ENCODE measurements at places on chromosomes 12 and 14.

DNA sequence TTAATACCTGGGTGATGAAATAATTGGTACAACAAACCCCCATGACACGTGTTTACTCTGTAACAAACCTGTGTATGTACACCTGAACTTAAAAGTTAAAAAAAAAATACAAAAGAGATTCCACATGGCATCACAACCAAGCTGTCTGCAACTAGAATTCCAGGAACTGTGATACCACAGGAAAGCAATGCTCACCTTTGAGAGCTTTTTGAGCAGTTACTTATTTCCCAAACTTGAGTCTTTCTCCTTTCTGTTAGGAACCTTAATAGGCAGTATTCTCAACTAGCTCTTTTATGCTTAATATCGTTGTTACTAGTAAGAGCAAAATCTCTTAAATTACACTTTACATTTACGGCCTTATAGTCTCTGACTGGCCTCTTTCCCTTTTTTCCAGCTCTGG is 15.2 kb downstream of the PTHLH start:
- DNase-seq: no peak

DNA sequence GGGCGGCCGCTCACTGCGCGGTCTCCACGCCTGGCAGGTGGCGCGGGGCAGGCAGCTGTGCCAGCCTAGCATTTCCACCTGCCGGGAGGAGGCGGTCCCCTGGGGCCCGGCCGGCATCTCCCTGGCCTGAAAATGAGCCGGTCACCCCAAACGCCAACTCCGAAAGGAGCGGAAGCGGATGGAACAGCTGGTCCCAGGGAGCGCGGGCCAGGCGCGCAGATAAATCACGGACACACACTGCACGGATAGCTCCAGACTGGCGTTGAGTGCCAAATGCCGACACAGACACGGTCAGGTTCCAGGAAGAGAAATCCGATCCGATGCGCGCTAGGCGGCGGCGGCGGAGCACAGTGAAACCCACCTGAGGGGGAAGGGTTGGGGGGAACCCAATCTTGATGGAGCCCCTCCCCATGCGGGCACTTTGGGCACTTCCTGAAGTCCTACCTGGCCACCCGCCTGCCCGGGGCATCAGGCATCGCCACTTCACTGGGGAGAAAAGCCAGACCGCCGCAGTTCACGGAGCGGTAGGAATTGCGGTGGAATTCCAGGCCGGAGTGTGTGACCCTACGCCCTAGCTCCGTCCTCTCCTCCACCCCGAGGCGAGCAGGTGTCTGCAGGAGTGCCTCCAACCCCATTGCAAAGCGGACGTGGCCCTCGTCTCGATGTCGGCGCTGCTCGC is 624 bp upstream of the PLEKHD1 start:
- DNase-seq: peak; percentile 56

- DNase-seq: no peak
Measured at GRCh38 chr12:100445081-100445481, 28.6 kb upstream of the NR1H4 start.

DNA sequence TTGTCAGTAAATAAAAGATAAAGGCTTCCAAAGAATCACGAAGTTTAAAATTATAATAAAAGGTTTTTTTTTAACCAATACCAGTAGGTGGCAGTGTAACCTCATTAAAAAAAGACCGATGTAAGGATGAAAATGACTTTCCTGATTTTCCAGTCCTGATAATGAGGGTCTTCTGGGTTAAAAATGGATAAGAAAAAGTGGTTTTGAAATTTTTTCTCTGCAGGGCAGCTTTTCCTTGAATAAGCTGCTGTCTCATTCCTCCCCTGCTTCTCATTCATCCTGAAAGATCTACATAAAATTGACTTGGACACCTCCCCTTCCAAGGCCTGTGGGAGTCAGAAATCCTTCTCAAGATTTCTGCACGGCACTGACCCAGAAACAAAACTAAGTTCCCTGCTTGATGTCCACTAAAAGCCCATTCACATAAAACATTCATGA is 58.9 kb upstream of the FBXO33 start:
- peak; percentile 13 for DNase-seq

DNA sequence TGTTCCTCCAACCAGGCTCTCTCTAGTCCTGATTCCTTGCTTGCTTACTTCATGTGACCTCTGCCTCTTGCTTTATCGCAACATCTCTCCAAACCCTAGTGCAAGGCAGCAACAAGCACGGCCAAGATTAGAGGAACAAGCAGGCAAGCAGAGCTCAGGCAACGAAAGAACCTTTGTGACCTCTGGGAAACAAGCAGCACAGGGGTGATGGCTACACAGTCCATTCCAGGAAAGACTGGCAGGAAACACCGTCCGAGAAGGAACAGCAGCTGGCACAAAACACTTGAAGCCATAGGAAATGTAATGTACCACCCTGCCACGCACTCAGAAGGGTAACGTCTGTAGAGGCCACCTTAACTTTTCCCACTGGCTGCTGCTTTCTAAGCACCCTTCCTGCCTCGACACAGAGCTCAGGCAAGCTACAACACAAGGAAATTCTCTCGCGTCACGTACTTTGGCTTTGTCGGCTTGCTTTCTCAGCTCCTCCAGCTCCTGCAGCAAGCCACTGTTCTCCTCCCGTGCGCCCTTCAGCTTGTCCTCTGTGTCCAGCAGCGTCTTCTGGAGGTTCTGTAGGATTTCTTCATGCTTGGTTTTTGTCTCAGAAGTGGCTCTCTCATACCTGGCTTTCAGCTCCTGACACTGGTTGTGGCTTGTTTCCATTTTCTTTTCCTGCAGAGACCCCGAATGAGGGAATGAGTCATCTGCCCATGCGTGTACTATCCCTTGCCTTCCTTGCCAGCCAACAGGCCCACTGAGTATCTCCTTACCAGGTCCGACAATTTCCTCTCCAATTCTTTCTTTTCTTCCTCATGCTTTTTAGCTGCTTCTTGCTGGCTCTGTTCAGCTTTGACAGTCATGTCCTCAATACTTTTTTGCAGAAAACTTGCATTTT is 61.4 kb upstream of the VPS33A start:
- DNase-seq: no peak

- DNase-seq: no peak
Measured at GRCh38 chr12:20044846-20045245, 323.5 kb upstream of the PDE3A start.

GRCh38 chr12:20232931-20233675 is 135.2 kb upstream of the PDE3A start:
- no peak for DNase-seq

DNA sequence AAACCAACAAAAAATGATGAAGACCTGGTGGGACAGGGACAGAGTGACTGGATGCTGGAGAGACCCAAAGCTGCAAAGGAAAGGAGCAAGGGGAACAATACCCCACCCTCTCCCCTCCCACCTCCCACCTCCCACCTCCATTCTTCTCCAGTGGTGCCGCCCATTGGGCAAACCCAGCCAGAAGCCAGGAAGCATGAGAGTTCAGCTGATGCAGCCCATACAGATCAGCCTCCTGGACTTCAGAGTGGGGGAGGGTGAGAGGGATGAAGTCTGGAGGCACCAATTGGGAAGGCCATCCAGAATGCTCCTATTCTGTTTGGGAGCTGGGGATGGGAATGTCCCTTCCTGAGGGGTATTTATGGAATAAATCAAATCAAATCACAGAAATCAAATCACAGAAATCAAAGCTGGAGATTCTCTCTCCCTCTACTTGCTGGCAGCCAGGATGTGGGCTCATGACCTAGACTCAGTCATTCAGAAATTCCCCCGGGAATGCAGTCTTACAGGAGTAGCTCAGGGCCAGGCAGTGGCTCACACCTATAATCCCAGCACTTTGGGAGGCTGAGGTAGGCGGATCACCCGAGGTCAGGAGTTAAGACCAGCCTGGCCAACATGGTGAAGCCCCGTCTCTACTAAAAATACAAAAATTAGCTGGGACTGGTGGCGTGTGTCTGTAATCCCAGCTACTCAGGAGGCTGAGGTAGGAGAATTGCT is 31.1 kb downstream of the IRF2BPL start:
- DNase-seq: no peak

DNA sequence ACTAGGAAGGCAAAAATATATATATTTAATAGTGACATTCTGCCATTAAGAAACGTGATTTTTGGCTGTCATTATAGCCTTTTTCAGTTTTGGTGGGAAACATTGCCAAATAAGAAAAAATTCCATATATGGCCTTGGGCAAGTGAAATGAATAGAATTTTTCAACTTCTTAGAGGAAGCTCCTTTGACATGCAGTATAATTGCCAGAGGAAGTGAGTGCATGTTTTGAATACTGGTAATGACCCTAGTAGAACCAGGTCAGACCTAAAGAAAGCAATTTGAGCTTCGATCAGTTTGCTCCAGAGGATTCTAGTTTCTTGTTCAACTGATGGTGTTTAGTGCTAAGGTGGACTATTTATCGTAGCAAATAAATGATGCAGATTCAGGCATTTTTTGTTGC is 26.2 kb upstream of the TRIM9 start:
- no peak for DNase-seq

DNA sequence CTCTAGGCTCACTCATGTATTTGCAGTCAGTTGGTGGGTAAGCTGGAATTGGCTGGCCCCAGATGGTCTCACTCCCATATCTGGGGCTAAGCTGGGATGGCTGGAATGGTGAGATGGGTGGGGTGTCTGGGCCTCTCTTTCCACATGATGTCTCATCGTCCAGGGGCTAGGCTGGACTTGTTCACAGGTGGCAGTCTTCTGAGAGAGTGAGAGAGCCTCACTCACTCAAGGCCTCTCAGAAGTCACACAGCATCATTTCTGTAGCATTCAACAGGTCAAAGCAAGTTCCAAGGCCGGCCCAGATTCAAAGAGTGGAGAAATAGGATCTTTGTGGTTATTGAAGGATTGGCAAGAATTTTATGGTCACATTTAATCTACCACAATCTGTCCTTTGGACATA is 102.7 kb downstream of the UNC79 start:
- no peak for DNase-seq

- no peak for DNase-seq
Measured at GRCh38 chr12:46158501-46158900, 110.3 kb downstream of the SLC38A1 start.

DNA sequence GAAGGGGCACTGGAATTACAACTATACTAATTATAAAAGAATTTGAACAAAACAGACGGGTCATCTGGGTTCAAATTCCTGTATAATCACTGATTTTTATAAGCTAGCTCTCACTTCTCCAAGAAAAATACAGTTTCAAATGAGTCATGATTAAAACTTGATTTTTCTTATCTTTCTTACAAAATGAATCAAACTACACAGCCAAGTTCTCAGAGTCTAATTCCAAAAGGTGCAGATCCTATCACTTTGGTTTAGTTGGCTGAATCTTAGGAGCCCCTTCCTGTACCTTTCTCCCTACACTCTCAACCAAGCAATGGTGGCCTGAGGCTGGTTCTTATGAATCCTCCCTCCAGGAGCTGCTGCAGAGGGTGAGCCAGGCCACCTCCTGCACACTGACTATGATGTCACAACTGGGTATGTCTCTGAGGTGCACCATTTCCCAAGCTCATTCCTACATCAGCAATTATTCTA is 43.8 kb upstream of the BMP4 start:
- no peak for DNase-seq

GRCh38 chr14:78595797-78596196 is 425.6 kb downstream of the NRXN3 start:
- DNase-seq: no peak

GRCh38 chr14:75430116-75430515 is 2.3 kb downstream of the JDP2 start:
- DNase-seq: no peak

DNA sequence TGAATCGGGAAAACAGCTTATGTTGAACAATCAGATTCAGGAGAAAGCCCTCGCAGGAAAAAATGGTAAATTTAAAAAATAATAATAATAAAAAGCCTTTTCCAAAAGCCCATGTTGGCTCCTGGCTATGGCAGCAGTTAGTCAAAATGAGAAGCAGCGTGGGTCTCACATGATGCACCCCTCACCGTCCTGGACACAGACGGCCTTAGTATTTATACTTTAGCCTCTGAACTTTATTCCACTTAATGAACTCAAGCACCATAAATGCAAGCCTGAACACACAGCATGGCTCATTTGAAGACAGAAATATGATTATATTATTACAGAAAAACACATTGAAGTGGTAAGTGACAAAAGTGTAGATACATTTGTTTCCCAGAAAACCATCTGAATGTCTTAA is 160.9 kb downstream of the RIMBP2 start:
- no peak for DNase-seq

DNA sequence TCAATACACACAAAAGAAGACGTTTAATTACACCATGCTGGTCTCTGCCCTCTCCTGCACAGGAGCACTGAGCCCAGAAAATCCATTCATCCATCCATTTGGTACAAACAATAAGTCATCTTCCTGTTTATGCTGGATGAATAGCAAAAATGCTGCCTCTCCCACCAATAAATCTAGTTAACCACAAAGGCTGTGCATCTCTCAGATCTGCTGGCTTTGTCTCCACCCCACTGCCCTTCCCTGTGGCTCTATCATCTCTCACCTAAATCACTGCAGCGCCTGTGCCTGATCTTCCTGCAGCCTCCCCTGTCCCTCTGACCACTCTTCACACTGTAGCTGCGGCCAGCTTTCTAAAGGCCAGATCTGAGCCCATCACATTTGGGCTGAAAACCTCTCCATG is 72.9 kb upstream of the DDX11 start:
- DNase-seq: peak; percentile 52

GRCh38 chr14:35573911-35574310 is 39.9 kb downstream of the INSM2 start:
- DNase-seq: no peak

- no peak for DNase-seq
Measured at GRCh38 chr12:83199069-83199468, 512.4 kb downstream of the TMTC2 start.

DNA sequence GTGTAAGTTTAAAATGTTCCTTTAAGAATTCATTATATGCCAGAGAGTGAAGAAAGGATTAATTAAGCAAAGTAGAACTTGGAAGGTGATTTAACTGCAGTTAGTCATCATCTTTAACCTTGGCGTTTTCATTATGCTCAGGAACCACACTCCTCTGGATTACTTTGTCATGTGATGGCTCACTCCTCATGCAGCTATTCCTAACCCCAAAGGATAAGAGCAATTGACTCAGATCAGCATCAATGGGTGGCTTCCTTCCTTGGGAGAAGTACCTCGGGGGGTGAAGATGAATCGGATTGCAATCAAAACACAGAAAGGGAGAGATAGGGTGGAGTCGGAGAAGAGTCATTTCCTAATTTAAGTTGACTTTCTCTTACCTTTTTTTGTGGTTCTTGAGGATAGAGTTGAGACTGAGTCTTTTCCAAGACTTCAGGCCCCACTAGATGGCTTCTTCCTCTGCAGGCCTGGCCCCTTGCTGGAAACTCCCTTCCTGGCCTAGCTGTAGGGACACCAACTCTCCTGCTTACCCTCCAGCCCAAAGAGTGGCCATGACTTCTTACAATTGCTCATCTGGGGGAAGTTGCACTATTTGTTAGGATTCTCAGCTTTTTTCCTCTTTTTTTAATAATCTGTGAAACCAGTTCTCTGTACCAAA is 238.6 kb upstream of the DDHD1 start:
- peak; percentile 51 for DNase-seq

GRCh38 chr14:24695265-24696241 is 61.6 kb upstream of the GZMB start:
- no peak for DNase-seq
